ACHN (cell line): ENCODE measurements at places on chromosomes 3 and 15.

DNA sequence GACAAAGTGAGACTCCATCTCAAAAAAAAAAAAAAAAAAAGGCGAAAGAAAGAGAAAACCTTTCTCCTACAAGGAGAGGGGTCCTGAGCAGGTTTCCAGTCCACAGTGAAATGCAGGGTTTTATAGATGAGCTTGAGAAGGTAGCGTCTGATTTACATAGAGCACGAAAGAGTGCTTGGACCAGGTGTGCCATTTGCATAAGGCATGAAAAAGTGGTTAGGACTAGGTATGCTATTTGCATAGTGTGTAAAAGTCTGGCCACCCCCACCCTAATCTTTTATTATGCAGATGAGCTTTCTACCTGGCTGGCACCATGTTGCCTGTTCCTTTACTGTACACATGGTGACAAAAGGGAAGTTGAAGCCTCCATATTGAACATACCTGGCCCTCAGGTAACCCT lies 13.6 kb upstream of the RNU6-1 start:
- no peak for DNase-seq

- DNase-seq: no peak
Observed at GRCh38 chr15:88023914-88024313, 232.6 kb downstream of the NTRK3 start.

DNA sequence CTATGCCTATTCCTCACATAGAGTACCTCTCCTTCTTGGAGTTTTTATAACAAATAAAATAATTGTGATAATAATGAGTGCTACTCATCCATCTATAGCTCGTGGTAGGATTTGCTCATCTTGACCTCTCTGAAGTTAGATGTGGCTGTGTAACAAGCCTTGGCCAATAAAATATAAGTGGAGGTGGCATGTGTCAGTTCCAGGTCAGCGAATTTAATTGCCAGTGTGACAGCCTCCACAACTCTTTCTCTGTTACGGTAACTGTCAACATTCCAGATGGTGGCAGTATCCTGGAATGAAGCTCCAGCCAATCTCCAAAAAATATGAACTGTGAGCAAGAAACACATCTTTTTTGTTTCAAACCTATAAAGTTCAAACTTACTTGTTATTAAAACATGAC lies 13.8 kb downstream of the CLRN1 start:
- DNase-seq: no peak

DNA sequence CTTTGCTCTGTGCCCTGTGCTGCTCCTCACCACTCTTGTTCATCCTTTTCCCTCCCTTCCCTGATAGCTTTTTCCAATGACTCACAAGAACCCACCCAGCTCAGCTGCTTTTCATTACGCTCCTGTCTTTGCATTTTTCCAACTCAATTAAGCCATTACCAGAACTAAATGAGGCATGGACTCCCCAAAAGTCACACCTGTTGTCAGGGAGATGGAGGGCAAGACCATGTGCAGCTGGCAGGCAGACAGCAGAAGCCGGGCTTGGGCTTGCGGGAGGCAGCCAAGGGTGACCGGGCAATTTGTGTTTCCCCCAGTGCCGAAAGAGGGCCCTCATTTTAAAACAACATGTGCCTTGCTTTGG lies 64.3 kb downstream of the CASR start:
- DNase-seq: no peak

GRCh38 chr3:105762749-105763658 lies 105.8 kb downstream of the CBLB start:
- DNase-seq: no peak

- no peak for DNase-seq
Observed at GRCh38 chr3:87595798-87596197, 319.4 kb upstream of the POU1F1 start.

- DNase-seq: no peak
Observed at GRCh38 chr15:98438326-98438725, 210.0 kb upstream of the IGF1R start.

GRCh38 chr3:192915304-192915703 lies 2.4 kb downstream of the MB21D2 start:
- DNase-seq: peak; percentile 60

DNA sequence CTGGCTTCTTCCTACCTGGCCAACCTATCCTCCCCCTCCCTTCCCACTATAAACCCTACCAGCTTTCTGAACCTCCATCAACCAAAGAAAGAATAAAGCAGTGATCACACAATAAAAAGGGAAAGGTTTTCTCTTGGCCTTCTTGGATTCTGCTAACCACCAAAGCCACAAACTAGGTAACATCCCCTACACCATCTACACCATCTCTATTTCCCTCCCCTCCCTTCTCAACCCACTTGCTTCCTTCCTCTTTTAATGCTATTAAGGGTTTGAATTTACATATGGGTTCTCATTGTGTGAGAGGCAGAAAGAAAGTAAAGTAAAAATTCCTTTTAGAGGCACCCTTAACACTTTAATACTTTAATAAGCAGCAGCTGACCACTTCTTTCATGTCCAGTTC lies 25.8 kb upstream of the RSL24D1 start:
- no peak for DNase-seq

GRCh38 chr15:80214910-80215309 lies 37.1 kb downstream of the CTXND1 start:
- DNase-seq: no peak

DNA sequence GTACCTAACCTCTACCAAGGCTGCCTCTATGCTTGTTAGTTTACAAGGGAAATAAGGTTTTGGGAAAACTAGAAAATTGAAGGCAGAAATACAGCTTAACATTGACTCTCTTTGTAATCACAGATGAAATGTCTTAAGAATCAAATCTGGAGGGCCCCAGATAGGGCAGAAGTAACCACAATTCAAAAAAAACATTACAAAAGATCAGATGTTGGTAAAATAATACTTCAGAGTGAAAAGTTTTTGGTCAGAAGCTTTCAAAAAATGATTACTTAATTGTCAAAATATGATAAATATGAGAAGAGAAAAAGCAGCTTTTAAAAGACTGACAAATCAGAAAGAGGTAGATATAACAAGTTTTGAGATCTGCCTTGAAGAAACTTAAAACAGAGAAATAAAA lies 425.1 kb upstream of the NECTIN3 start:
- DNase-seq: no peak

DNA sequence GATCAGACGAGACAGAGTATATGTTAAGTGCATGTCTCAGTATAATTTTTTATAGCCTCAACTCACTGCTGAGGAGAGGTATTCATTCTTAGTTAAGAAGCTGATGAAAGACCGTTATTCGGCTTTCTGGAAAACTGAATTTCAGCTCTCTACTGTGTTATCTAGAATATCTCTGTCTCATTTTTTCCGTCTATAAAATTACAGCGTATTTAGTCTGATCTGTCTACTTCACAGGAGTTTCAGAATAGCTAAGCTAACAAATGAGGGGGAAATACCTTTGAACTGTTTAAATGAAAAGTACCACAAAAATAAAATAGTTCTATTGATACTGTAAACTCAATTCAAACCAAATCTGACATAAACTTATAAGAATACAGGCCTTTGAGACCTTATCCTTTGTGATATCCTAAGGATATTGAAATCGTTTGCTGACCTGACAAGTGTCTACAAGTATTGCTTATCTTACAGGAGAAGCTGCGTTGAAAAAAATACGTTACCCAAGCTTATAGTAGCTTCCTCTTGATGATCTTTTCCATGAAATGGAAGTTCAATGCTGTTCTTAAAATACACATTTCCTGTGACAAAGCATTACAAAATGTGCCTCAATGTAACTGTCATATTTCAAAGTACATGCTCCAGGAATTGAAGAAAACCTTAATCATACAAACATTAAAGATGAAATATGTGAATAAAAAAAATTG lies 104.6 kb downstream of the IL1RAP start:
- DNase-seq: no peak

GRCh38 chr3:105899516-105899915 lies 30.7 kb upstream of the CBLB start:
- no peak for DNase-seq

DNA sequence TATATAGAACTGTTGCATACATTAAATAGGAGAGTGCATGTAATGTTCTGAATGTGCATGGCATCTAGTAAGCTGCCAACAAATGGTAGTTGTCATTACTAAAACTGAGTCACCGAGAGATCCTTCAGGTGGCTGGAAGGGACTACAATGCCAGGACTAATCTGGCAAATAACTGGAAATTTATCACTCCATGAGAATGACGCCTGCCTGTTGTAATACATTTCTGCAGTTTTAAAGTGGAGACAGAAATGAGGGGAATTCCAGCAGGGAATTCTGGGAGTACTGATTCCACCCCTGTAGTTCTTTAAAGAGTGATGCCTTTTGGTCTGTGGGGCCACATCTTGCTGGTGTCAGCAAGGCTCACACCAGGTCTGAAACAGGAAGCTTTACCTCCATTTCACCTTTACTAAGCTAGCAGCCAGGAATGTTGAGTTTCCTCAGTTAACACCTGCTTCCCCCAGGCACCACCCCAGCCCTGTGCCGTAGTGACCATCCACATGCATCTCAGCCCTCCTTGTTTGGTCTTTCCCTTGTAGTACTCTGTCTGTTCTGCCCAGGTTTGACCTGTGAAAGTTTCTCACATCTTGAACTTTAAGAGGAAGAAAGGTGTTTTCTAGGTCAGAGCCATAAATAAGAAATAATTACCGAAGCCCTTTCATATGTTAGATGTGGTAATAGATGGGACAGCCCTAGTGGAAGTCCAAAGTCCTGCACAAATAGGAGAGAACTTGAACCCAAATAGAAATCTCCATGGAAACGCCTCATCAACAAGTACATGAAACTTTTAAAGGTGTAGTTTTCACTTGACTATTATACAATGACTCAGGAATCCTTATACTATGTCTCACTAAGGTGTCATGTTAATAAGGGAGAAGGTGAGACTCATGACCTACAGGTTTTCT lies 56.7 kb upstream of the LMOD3 start:
- DNase-seq: no peak

DNA sequence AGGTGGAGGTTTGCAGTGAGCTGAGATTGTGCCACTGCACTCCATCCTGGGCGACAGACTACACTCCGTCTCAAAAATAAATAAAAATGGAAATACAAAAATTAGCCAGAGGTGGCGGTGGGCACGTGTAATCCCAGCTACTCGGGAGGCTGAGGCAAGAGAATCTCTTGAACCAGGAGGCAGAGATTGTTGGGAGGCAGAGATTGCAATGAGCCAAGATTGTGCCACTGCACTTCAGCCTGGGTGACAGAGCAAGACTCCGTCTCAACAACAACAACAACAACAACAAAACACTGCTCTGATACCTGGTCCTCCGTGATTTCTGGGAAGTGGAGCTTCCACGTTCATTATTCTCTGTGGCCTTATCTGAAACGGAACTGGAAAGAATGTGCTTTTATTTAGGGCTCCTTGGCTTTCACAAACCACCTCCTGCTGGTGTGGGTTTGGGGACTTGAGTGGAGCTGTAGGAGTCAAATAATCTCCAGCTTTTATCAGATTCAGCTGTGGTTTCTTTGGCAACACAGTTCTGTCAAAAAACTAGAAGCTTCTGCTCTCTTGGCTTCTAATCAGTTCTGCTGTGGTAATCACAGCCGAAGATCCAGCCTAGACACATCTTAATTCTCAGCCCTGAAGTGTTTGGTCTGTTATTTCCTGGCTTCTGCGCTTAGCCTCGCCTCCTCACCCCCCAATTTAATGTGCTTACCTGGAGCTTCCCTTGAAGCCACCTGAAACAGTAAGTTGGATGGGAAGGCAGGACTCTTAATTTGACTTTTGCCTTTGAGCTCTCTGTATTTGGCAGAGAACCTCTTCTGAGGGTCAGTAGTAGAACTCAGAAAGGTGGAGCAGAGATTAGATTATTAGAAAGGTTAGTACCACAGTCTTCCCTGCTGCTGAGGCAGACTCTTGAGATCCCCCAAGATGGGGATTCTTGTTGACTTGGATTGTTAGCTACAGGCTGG lies 21.4 kb downstream of the IRAK2 start:
- no peak for DNase-seq

DNA sequence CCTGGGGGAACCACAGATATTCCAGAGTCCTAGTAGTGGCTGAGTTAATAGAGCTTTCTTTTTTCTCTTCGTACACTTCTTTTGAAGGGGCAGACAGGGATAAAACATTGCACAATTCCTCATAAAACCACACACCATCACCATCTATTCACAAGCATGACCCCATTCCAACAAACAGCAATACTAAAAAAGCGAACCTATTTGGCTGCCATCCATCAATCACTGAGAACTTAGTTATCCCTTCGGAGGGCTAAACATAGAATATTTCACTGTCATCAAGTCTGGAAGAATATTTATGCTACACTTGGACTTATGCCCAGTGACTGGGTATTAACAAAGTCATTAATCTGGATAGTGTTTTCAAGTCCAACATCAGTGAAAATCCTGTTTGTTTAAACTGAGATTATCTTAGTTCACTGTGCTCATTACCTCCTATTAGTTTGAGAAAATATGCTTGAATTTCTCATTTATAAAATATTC lies 80.3 kb upstream of the PRTG start:
- DNase-seq: no peak

DNA sequence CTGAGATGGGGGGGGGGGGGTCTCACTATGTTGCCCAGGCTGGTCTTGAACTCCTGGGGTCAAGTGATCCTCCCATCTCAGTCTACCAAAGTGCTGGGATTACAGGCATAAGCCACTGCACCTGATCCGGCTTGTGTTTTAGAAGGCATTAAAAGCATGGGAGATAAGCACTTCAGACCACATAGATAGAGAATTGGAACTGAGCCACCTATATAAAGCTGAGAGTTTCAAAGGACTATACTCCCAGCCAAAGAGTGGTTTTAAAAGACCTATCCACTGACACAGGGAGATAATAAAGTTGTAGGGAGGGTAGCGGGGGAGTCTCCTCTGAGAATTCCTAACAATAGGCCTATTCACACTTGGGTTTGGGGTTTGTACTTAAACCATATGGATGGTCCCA lies 34.8 kb downstream of the DENND4A start:
- DNase-seq: no peak

- no peak for DNase-seq
Observed at GRCh38 chr15:70584441-70584837, 178.9 kb downstream of the UACA start.

- no peak for DNase-seq
Observed at GRCh38 chr3:56987238-56987895, 73.1 kb upstream of the SPATA12 start.

DNA sequence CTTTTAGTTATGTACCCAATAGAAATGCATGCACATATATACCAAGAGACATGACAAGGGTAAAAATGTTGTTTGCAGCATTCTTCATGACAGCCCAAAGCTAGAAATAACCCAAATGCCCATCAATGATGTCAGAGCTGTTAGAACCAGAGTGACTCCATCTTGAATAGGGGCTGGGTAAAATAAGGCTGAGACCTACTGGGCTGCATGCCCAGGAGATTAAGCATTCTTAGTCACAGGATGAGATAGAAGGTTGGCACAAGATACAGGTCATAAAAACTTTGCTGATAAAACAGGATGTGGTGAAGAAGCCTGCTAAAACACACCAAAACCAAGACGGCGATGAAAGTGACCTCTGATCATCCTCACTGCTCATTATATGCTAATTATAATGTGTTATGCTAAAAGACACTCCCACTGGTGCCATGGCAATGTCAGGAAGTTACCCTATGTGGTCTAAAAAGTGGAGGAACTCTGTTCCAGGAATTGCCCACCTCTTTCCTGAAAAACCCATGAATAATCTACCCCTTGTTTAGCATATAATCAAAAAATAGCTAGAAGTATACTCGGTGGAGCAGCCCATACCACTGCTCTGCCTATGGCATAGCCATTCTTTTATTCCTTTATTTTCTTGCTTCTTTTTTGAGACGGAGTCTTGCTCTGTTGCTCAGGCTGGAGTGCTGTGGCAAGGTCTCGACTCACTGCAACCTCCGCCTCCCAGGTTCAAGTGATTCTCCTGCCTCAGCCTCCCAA lies 32.9 kb downstream of the ZBTB11 start:
- peak; percentile 59 for DNase-seq

GRCh38 chr15:57605491-57605890 lies 13.8 kb downstream of the MYZAP start:
- DNase-seq: no peak

GRCh38 chr3:115227461-115227860 lies 80.4 kb upstream of the ZBTB20 start:
- no peak for DNase-seq
